Activated T-cell treated with anti-CD3 and anti-CD28 coated beads, Interleukin-2, amount 50 U/mL, for 48 hours (primary cell): ENCODE measurements at places on chromosomes 6 and 20.

- DNase-seq = peak; percentile 64
These were observed 141.3 kb upstream of the CARMIL1 start for GRCh38 chr6:25137916-25138232.

DNA sequence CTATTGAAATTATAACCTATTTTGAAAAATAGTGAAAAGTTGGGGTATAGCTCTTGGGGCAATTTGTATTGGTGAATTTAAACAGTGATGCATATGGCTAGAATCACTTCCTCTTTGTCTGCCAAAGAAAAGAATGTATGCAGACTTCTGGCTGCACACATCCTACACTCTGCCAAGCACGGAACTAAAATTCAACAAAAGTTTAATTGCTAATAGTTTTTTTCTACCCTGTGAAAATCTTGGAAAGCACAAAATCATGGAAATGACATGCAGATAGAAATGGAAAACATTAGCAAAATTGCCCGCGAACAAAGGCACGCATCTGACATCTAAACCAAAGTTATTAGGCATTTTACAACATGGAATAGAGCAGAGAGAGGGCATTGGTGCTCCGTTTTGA lies 106.4 kb upstream of the PDE10A start:
- no peak for DNase-seq

- no peak for DNase-seq
These were observed 20.0 kb upstream of the VNN1 start for GRCh38 chr6:132733814-132734213.

- DNase-seq = no peak
These were observed 37.8 kb downstream of the DUSP22 start for GRCh38 chr6:329888-330691.

DNA sequence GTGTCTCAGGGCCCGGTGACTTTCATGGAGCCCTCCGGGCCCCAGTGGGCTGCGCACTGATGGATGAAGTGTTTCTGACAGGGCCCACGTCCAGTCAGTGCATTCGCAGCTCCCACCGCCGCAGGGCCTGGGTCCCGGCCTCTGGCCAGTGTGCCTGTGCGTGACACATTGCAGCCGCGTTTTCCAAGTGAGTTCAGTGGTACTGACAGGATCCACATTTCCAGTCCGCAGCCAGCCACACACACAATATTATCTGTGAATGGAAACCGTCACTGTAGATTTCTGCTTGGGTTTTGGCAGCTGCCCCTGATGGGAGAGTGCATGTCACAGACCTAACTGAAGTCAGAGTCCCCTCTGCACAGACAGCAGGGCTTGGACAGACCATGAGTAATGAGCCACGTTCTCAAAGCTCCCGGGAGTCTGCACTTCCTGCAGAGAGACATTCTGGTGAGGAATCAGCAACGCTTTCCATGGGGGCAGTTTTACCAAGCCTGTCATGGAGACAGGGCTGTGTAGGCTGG lies 171.4 kb downstream of the MYLK4 start:
- no peak for DNase-seq

DNA sequence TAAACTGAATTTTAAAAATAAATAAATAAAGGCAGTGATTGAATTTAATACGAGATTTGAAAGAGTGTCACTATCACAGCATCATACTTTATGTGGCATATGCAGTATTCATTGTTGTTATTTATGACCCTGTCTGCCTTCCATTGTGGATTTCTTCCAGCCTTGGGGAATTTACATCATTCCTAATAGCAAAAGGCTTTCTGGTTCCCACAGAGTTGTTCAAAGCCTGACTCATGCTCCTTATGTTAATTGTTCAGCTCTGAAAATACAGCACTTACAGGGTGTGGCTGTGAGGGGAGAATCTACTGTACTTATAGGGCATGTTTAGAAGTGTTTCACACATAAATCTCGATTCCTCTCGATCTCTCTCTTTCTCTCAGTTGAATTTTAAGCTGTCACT lies 54.4 kb downstream of the JAG1 start:
- no peak for DNase-seq

GRCh38 chr6:12545619-12546409 lies 170.8 kb upstream of the PHACTR1 start:
- no peak for DNase-seq

GRCh38 chr6:20479060-20479459 lies 55.2 kb upstream of the CDKAL1 start:
- no peak for DNase-seq

DNA sequence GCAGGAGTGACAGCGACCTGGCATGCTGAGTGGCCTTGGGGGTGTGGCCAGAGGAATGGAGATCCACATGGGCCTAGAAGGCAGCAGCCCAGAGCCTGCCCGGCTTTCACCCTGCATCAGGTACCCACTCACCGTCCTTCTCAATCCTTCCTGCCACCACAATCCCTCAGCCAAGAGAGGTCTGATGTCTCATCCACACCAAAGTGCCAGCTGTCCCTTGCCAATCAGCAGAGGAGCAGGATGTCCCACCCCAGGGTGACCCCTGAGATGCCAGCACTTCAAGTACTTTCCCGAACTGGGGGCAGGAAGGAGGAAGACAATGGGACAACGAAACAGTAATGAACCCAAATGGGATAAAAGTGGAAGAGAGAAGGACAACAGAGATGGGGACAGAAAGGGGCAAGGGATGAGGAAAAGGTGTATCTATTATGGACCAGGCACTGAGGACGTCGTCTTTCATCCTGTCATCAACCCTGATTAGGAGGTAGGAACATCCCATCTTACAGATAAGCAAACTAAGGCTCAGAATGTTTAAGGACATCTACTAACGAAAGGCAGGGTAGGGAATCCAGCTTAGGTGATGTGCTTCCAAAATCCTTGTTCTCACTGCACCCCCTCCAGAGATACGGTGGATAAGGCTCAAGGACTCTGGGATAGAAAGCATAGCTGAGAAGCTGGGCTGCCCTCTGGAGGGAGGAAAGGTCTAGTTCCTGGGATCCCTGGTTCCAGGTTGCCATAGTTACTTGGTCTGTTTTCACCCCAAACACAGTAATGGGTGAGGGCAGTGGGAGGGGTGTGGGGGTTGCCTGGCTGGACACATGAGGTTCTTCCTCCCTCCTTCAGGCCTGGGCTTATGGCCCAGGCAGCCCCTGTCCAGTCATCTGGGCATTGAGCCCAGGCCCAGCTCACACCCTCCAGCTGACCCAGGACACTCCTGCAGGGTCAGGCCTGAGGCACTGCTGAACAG lies 4.5 kb upstream of the TNXB start:
- DNase-seq = no peak

GRCh38 chr6:2454180-2454579 lies 208.8 kb upstream of the GMDS start:
- no peak for DNase-seq

DNA sequence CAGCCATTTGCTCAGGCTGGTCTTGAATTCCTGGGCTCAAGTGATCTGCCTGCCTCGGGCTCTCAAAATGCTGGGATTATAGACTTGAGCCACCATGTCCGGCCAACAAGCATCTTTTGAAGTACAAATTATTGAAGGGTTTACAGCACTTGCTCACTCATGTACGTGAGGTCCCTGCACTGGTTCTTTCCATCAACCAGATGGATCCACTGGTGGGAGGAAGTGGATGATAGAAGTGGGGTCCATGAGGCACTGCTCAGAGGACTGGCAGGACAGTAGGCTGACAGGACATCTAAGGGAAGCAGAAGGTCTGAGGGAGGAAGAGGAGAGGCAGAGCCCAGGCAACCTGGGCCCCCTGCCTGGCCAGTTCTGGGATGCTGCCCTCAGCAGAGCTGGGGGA lies 109.2 kb upstream of the NXT1 start:
- DNase-seq = no peak

DNA sequence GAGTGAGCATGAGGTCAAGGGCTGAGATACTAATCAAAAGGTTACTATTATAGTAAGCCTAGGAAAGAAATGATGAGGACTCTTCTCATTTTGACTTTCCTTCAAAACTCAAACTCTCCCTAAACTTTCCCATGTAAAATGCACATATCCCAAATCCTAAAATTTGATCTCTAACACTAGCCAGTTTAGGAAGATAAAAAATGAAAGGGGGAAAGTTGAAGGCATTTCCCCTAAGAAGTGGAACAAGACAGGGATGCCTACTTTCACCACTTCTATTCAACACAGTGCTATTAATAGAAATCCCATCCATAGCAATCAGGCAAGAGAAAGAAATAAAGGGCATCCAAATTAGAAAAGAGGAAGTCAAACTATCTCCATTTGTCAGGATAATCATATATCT lies 2.9 kb upstream of the CALHM5 start:
- DNase-seq = no peak

GRCh38 chr20:43944653-43945235 lies 30.1 kb downstream of the TOX2 start:
- no peak for DNase-seq

DNA sequence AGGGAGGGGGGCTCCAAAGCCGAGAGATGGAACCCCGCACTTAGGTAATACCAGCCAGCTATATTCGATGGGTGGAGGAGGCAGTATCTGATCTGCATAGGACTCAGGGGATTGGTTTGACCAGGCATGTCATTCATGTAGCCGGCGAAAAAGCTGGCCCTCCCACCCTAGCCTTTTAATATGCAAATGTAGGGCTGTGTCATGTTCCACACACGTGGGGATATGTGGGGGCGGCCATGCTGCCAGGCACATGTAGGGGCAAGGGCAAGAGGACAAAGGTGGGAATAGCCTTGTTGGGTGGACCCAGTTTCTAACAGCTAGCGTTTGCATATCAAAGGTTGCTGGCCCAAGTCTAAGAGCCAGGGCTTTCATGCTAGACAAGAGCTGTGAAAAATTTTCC lies 39.1 kb upstream of the DDR1 start:
- DNase-seq = no peak

DNA sequence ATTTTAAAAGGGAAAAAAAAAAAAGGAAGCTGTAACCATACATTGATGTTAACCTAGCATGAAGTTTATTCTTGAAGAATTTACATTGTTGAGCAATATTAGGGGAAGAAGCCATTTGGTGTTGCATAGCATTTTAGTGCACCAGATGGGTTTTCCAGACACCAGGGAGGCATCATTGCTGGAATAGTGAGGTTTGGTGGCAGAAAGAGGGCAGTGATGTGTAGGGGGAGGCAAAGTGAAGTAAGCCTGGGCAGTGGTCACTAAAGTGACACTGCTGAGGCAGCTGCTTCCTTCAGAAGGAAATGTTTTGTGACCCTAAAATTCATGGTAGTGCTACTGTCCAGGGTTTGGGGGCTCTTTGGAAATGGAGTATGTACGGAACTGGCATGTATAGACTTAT lies 2.6 kb downstream of the TOMM6 start:
- no peak for DNase-seq

- no peak for DNase-seq
These were observed 22.5 kb downstream of the COL9A1 start for GRCh38 chr6:70280400-70280853.

DNA sequence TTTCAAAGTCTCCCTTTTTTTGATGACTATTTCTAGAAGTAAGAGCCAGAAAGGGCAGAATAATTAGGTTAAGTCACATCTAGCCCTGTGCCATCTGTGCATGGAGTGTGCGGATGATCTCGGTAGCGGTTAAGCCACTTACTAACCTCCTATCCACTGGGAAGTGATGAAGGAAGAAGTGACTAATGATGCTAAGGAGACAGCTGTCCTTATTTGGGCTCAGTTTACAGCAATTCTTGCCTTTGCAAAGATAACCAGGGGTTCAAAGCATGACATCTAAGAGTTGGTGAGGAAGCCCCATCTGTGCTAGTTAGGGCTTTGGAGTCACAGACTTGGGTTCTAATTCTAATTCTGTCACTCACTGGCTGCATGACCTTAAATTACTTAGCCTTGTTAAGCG lies 62.4 kb upstream of the RREB1 start:
- DNase-seq = no peak

DNA sequence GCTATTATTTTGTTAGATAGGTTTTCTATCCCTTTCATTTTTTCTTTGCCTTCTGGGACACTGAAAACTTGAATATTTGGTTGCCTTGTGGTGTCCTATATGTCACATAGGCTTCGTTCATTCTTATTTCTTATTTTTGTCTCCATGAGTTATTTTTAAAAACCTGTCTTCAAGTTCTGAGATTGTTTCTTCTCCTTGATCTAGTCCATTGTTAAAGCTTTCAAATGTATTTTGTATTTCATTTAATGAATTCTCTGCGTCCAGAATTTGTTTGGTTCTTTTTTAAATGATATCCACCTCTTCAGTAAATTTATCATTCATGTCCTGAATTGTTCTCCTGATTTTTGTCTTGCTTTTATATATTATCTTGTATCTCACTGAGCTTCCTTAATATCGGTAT lies 243.2 kb upstream of the BMP2 start:
- DNase-seq = no peak

DNA sequence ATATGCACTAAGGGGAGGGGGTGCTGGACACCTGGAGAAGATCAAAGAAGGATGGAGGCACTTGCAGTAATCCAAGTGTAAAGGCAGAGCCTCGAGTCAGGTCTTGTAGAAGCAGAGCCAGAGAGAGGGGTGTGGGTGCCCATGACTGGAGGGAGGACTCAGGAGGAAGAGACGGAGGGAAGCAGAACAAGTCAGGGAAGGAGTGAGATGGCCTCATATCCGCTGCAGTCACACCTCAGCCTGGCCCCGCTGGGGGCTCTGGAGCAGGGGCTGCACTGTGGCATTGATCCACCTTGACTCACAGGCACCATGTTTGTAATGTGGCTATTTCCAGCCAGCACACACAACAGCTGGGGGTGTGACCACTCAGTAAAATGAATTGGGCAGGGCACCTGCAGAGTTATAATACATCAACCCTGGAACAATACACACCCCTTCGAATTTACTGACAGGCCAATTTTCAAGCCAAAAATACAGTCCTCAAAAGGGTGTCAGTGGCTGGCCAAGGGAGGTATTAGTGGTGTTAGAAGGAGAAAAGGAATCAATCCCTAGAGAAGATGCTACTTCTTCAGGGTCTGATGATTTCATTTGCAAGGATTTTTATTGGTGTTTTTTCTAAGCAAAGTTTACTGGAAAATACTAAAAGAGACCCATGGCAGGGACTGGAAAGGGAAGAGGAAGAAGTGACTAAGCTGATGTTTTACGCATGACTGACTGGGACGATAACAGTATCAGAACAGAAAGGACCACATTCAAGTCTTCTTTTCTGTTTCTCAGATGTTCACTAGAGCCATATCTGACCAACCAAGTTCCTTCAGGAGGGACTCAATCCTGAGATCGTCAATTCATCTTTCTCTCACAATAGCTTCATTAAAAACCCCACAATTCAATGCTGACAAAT lies 18.9 kb upstream of the NXT1 start:
- DNase-seq = no peak

- DNase-seq = no peak
These were observed 40.0 kb upstream of the APCDD1L start for GRCh38 chr20:58555078-58555765.
